GM12878 (cell line): ENCODE measurements at places on chromosomes 5 and 9. TPM values are rescaled to one million over a fixed set of nuclear protein-coding genes. Genes with fewer than 3 reads are reported as not detected.

Gene NR6A1
- 2.8 and 2.9 TPM in 2 replicates for polyA plus RNA-seq

Gene WDR38
- not detected in 2 replicates for polyA plus RNA-seq

Gene IFNB1
- not detected in 2 replicates for polyA plus RNA-seq

Gene PCDHA1
- not detected in 2 replicates for polyA plus RNA-seq

Gene NUP214
- polyA plus RNA-seq: 30.6 and 34.5 TPM in 2 replicates

Gene CYLC2
- not detected in 2 replicates for polyA plus RNA-seq

Gene CNTFR
- not detected in 2 replicates for polyA plus RNA-seq

Gene GBGT1
- 0.28 and 0.42 TPM in 2 replicates for polyA plus RNA-seq

Gene PCDHGA2
- polyA plus RNA-seq: 0.16 TPM in 1 of 2 replicates, not detected in the other

Gene INSL4
- not detected in 2 replicates for polyA plus RNA-seq

Gene GALNT10
- 3.9 TPM in 2 replicates for polyA plus RNA-seq

Gene SH3RF2
- polyA plus RNA-seq: not detected in 2 replicates

Gene DNAH5
- not detected in 2 replicates for polyA plus RNA-seq

Gene ERCC8
- 13.7 and 15.2 TPM in 2 replicates for polyA plus RNA-seq

Gene REEP5
- polyA plus RNA-seq: 204 and 209 TPM in 2 replicates

Gene ARHGEF39
- polyA plus RNA-seq: 25.3 and 27.2 TPM in 2 replicates
